Activated naive CD4-positive, alpha-beta T cell treated with Interleukin-2 at 50 U/mL for 16 hours (primary cell): ENCODE measurements at places on chromosomes 1 and 21.

GRCh38 chr1:40248412-40248811 is 675 bp downstream of the TMCO2 start:
- no peak for DNase-seq

DNA sequence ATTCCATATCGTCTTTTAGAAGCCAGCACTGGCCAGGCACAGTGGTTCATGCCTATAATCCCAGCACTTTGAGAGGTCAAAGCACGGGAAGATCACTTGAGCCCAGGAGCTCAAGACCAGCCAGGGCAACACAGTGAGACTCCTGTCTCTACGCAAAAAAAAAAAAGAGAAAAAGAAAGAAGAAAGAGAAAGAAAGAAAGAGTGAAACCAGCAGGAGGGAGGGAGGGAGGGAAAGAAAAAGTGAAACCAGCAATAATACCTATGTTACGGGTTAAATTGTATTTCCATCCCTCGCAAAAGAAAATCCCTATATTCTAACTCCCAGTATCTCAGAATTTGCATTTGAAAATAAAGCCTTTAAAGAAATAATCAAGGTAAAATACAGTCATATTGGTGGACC is 10.4 kb downstream of the COP1 start:
- no peak for DNase-seq

- no peak for DNase-seq
Observed at GRCh38 chr1:21921100-21921875, 15.8 kb downstream of the HSPG2 start.

DNA sequence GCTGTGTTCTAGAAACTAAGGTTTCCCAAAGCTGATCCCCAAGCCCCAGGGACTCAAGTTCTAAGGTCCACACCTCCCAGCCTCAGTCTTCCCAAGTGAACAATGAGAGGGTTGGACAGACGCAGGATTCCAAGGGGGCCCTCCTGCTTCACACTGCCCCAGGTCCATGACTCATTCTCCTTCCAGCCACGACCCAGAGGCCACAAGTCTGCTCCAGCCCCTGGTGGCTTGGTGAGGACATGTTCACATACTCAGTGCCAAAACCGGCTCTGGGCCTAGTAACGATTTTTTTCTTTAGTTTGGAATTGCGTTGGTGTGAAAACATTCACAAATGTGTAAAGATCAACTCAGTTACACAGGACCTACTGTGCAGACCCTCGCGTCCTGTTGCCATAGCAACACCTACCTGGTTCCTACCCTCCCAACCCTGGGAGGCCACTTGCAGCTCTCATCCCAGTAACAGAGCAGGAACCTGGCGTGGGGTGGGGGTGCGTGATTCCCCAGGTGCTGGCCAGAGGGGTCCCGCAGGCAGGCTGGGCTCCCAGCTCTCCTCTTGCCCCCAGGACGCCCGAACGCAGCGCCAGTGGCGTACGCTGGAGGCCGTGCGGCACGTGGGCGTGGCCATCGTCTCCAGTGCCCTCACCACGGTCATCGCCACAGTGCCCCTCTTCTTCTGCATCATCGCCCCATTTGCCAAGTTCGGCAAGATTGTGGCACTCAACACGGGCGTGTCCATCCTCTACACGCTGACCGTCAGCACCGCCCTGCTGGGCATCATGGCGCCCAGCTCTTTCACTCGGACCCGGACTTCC is 57.0 kb downstream of the DISP3 start:
- DNase-seq, result no peak

- no peak for DNase-seq
Observed at GRCh38 chr1:70041317-70042045, 163.9 kb downstream of the LRRC40 start.

GRCh38 chr1:33524586-33524985 is 52.1 kb downstream of the ZSCAN20 start:
- no peak for DNase-seq

DNA sequence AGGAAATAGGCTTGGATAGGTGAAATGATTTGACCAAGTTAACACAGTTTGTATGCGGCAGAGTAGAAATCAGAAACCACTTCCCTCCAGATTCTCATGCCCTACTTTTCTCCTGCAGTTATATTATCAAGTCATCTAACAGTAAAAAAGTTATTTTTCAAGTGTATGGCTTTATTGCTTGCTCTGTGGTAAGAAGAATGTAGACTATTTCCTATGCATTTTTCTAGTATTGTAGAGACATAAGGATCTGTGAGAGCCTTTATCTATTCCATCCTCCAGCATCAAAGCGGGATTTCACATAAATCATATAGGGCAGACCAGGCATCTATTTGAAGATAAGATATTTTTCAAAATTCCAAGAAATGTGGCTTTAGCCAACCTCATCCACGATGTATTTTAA is 208.5 kb downstream of the TTLL7 start:
- no peak for DNase-seq

DNA sequence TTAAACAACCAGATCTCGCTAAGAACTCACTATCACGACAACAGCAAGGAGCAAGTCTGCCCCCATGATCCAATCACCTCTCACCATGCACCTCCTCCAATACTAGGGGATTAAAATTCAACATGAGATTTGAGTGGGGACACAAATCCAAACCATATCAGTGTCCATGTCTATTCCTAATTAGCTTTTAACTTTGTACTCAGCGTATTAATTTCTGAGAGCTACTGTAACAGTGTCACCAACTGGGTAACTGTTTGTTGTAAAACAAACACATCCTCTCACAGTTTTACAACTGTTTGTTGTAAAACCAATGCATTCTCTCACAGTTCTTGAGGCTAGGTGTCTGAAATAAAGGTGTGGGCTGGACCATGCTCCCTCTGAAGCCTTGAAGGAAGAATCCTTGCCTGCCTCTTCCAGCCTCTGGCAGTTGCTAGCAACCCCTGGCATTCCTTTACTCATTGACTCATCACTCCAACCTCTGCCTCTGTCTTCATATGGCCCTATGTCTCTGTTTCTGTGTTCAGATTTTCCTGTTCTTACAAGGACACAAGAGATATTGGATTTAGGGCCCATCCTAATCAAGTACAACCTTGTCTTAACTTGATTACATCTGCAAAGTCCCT is 121.2 kb downstream of the LTN1 start:
- no peak for DNase-seq

GRCh38 chr1:154777781-154778180 is 92.3 kb downstream of the KCNN3 start:
- no peak for DNase-seq

DNA sequence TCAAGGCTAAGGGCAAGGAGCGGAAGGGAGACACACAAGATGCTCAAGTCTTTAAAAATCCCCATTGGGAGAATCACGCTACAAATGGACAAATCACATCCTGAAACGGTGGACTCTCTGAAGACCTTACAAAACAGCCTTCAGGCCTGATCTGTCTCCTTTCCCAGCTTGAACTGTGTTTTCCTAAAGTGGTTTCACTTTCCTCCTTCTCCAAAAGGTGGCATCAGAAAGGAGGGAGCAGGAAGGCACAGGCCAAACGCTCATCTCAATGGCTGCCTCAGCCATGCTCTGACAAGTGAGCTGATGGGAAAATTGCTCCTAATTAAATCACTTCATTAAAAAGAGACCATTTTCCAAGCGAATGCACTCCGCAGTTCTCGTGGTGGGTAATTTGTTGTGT is 47.7 kb downstream of the UTP25 start:
- DNase-seq, result no peak

DNA sequence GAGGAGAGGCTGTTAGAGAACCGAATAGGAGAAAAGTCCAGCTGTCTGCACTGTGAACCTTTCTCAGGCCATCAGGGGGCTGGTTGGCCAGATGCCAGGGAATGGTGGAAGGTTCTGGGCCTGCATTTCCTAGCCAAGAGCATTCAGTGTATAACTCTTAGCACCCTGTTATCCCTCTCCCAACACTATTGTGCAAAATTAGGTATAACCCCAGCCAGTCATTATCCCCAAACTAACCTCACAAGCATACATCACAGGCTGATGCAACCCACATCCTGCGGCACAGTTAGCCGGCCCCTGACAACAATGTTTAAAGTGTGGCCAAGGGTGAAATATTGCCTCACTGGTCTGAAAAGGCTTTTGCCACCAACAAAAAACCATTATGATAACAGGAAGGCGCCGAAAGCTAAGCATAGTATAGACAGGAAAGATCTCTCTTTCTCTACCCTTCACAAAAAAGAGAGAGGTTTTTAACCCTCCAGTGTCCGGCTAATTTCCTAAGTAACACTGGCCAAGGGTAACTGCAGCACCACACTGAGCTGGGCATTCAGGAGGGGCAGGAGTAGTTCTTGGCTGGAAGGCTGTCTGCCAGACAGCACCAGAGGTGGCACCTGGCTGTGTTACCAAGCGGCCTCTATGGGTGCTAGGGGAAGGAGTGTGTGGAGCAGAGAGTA is 77.3 kb upstream of the BCAR3 start:
- no peak for DNase-seq

DNA sequence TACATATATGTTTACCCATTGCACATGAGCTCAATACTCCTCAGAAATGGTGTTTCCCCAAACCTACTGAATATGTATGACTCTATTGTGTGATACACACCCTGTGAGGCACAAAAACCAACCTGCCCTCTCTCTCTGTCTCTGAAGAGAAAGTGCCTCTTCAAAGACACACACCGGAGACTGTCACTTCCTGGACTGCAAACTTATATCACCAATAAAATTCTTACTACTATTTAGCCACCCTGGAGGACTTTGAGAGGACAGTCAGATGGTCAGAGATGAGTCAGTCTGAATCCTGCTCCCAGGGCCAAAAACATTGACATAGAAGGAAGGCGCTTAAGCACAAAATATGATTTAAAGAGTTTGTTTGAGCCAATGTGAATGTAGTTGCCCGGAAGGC is 110.4 kb downstream of the PPIAL4G start:
- DNase-seq, result peak; percentile 45

- peak; percentile 0 for DNase-seq
Observed at GRCh38 chr1:226638608-226639007, 90.0 kb downstream of the STUM start.

GRCh38 chr1:29256394-29256793 is 20.1 kb downstream of the PTPRU start:
- no peak for DNase-seq

DNA sequence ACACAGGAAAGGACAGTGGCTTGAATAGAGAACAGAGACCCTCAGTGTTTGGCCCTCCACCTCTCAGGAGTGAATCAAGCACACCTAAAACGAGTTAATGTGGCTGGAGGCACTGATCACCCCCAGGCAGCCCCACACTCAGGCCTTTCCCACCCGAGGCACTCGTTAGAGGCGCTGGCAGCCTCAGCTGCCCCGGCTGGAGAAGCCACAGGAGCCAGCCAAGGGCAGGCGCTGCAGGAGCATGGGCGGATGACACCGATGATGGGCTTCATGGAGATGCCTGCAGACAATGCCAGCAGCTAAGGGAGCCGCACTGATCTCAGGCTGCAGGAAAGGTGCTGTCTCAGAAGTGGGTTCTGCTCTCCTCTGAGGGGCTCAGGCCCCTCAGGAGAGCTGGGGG is 24.1 kb upstream of the ABCG1 start:
- no peak for DNase-seq
